Fibroblast of mammary gland (primary cell): ENCODE measurements at places on chromosomes 5 and 9.

GRCh38 chr9:105854026-105854782 is 159.9 kb downstream of the TMEM38B start:
- DNase-seq = no peak

- DNase-seq = no peak
Measured at GRCh38 chr5:111596705-111597104, 84.4 kb upstream of the STARD4 start.

- DNase-seq = no peak
Measured at GRCh38 chr5:63878788-63879187, 83.5 kb downstream of the HTR1A start.

GRCh38 chr5:82259172-82259800 is 18.9 kb downstream of the RPS23 start:
- DNase-seq = peak; percentile 53

DNA sequence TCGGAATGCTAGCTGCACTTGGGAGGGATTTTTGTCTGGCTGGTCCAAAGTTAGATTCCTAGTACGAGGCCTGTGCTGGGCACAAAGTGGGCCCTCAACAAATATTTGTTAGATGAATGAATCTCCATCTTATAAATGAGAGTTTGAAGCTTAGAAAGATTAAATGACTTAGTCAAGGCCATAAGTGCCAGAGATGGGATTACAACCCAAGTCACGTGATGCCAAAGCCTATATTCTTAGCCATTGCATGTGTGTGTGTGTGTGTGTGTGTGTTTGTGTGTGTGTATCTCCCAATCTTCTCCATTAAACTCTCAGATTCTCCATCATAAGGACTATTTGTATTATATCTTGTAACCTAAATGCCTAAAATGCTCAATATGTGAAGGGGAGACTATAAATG is 130.8 kb upstream of the MAP1B start:
- DNase-seq = no peak

GRCh38 chr9:76018235-76018634 is 127.8 kb downstream of the PCSK5 start:
- DNase-seq = no peak

DNA sequence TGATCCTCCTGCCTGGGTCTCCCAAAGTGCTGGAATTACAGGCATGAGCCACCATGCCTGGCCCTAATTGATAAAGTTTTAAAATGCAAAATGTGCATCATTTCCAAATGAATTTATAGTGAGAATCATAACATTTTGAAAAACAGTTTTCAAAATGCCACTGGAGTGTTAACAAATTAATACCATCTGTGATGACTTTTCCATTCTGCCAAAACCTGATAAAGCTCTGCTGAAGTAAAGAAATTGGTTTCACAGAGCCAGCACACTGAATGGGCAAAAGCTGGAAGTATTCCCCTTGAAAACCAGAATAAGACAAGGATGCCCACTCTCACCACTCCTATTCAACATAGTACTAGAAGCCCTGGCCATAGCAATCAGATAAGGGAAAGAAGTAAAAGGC is 89.6 kb downstream of the MUSK start:
- DNase-seq = no peak

DNA sequence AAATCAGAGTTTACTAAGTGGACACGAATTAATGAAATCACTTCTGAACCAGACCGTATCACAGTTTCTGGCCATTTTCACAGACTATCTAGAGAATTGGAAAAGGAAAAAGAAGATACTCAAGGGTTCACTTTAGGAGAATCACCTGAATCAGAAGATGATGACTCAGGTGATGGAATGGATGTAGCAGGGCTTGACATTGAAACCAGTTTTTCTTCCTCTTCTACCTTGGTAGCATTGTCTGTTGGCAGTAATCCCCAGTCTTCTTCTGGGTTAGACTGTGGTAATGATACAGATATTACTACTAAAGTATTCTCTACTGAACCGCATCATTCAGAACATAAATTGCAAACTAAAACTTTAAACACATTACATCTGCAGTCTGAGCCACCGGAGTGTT is 38.5 kb downstream of the ICE1 start:
- no peak for DNase-seq

- peak; percentile 42 for DNase-seq
Measured at GRCh38 chr5:178895615-178896571, at the start of gene ZFP2. Gene ZFP2, plus strand, starts transcription at chr5:178895913. Its CDS starts 35,401 bp downstream, at chr5:178931314.

DNA sequence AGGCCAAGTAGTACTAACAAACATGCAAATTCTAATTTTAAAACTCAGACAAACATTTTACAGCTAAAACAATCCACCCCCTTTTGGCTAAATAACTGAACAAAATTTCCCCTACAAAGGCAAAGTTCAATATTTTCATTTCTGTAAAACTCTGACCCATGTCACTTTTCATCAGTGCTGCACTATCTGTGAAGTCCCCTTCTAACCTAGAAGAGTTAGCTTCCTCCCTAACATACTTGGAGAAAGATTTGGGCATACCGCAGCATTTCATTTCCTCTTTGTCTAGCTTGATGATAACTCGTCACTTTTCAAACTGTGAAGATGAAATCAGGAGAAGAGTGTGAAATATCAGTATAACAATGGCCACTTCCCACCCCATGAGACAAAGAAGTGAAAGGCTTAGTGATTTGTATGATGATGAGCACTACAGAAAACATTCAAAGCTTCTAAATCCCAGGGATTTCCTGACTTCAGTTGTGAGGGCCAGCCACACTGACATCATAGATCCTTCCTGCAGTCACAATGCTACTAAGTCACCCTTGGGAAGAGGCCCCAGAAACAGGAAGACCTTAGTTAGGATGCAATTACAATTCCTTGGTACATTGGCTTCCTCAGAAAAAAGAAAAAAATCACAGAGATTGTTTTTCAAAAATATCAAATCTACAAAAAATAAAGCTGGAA is at the start of gene FAM81B:
Gene FAM81B, plus strand, starts transcription at position 555 of the 681 bp plus-strand sequence. Its CDS starts 24 bp downstream, at position 579.
- no peak for DNase-seq

DNA sequence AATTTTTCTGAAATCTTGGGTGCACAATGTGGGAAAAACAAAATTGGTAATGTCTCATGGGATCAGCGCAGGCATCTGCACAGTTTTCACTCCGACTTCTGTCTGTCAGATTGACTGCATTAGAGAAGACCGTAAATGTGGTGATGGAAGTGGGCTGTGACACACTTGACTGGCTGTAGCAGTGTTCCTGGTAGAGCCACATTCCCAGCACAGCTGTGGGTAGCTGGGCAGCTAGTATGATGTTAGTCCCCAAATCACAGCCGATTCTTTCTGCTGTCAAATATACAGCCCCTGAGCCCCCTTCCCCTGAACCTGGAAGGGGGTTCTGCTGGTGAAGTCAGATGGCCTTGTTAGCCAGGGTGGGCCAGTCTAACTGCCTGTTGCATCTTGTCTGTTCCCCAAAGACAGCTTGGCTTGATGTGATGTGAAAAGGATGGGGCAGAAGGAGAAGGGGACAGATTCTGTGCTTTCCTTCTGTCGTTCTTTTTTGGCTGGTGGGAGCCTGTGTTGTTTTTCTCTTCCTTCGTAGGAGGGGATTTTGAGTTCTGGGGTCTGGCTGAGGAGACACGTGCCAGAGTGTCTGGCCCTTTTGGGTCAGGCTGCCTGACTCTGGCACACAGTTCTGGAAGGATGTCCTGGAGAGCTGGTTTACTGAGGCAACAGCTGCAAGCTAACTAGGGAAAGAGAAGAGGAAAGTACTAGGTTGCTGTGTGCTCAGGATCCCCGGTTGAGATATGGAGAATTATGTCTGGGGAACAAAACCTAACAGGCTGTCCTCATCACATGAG is 66.4 kb upstream of the SPRY4 start:
- DNase-seq = no peak

- DNase-seq = no peak
Measured at GRCh38 chr9:131704141-131704983, 35.5 kb downstream of the RAPGEF1 start.

DNA sequence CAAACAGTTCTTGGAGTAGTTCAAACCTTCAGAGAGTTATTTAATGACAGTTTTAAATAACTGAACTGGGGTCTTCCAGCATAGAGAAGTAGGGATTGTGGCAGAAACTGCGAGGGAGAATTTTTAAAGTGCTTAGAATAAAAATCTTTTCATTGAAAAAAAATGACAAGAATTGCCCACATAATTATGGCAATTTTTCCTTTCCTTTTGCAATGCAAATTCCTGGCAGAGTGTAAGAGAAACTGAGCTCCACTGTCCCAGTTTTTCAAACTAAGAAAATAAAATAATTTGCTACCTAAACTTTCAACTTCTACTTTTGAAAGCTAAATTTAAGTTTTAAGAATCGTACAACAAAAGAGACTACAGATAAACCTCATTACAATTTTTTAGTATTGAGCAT is 2.3 kb upstream of the PTGER4 start:
- DNase-seq = no peak

- DNase-seq = no peak
Measured at GRCh38 chr5:55316289-55316688, 8.5 kb downstream of the MTREX start.

DNA sequence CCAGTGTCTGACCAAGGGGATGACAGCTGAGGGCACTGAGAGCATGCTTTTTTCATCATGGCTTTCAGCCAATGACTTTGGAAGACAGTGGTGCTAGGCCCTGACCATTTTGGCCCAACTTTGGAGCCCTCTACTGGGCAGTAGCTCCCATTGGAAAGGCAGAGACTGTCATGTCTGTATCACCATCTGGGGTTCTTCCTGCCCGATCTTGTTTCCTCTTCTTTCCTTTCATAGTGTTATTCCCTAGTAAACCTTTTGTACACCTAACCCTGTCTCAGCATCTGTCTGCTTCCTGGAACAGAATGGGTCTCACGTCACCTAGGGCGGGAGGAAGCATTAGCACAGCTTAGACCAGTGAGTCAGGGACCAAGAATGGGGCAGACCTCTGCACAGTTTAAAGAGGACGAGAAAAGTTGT is 97.4 kb upstream of the MAST4 start:
- DNase-seq = peak; percentile 12

- no peak for DNase-seq
Measured at GRCh38 chr9:137674307-137674975, 55.6 kb downstream of the EHMT1 start.

GRCh38 chr5:54115735-54116403 is 194.5 kb downstream of the ARL15 start:
- DNase-seq = peak; percentile 71

- DNase-seq = no peak
Measured at GRCh38 chr5:157990583-157991181, 131.7 kb upstream of the CLINT1 start.

DNA sequence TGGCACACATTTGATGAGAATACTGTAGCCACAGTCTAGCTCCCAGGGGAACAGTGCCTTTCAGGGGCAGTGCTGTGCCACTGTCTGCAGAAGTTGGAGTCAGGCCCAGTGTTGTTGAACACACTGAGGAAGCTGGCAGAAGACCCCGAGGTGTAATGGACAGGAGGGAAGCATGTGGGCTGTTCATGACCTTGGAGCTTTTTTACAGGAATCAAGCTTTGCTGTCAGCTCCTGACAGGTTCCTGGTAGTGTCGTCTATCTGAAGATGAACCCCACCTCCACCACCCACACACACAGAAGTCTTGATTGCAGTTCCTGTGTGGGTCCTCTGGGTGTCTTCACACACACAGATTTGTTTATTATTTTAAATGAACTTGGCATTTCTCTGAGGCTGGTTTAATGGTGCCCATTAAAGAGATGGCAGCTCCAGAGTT is 40.3 kb upstream of the TNFAIP8 start:
- DNase-seq = peak; percentile 47

GRCh38 chr9:113343732-113344231 is 3.7 kb upstream of the WDR31 start:
- peak; percentile 46 for DNase-seq

DNA sequence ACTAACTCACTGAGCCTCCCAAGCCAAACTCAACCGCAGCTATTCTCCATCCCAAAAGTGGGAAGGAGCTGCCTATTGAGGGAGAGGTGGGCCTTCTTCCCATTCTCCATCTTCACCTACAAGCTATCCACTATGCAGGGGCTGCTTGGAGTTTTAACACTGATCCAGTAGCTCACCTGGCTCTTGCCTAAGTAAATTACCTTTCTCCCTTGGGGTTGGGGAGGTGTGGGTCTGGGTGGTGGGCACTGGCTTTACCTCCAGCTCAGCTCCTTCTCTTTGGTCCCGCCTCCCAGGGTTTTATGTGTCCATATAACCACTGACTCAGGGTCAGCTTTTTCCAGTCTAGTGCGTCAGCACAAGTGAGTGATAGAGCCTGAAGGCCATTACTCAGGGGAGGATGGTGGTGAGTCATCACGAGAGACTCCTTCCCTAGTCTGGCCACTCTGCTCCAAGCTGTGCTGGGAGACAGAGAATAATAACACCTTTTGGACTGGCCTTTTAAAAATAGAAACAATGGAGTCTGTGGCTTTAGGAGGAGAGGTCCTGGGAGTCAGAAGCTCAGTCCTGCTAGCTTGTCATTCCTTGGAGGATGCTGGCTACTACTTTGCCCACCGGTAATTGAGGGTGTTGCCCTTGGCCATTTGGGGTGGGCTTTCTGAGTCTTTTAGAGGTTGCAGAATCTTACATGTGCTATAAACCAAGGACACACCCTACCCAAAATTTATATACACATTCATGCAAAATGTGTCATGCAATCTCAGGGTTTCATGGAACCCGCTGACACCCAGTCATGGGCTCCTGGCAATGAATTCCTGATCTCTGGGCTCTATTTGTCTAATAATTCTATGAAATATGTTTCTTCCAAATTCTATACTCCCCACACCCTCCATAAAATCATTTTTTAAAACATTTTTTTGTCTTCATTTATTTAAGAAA is 35.6 kb upstream of the ATP6V1G1 start:
- peak; percentile 98 for DNase-seq

DNA sequence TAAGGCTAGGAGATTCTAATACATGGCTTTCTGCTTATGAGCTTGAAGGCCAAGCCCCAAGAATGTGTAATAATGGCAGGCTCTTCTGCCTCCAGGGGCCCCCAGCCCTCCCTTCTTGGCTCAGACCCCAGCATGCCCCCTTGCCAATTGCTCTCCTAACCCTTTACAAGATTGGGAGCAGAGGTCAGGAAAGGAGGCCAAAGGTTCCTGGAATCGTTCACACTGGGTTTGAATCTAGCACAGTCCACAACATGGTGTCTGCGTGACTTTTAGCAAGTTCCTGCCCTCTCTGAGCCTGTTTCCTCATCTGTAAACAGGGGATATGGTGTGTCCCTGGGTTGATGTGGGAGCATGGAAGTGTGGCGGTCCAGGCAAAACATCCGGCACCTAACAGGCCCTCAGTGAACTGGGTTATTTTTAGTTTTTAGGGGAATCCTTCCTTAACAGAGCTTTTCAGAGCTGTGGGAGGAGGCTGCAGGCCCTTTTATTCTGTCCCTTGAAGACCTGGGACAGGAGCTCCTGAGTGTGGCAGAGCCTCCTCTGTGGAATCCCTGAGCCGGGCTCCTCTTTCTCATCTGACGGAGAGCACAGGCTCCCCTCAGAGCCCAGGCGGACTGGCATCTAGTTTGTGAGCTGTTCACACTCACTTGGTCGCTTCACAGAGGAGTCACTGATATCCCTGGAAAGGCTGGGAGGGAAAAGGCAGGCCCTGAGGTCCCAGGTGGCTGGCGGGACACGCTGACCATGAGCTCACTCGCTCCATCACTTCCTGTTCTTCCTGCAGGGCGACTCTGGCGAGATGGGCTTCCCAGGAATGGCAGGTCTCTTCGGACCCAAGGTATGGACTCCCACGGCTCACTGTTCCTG is 23.4 kb upstream of the ORM1 start:
- no peak for DNase-seq
